Pulmonary artery endothelial cell (primary cell): ENCODE measurements at places on chromosomes 7 and 10.

DNA sequence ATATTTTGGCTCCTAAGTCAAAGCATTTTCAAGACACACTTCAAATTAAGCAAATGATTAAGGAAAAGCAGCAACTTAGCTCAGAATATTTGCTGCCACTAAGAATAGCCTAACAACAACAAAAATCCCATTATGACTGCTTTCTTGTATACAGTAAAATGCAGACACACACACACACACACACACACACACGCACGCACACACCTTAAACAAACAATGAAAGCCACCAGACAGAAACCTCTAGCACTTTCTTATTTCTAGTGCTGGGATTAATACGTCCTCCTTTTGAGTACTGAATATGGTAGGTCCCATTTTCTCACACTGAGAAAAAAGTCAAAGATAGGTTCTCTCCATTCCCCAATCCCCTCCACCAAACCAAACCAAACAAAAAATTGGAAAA lies 23.4 kb upstream of the FEZF1 start:
- DNase-seq = no peak

DNA sequence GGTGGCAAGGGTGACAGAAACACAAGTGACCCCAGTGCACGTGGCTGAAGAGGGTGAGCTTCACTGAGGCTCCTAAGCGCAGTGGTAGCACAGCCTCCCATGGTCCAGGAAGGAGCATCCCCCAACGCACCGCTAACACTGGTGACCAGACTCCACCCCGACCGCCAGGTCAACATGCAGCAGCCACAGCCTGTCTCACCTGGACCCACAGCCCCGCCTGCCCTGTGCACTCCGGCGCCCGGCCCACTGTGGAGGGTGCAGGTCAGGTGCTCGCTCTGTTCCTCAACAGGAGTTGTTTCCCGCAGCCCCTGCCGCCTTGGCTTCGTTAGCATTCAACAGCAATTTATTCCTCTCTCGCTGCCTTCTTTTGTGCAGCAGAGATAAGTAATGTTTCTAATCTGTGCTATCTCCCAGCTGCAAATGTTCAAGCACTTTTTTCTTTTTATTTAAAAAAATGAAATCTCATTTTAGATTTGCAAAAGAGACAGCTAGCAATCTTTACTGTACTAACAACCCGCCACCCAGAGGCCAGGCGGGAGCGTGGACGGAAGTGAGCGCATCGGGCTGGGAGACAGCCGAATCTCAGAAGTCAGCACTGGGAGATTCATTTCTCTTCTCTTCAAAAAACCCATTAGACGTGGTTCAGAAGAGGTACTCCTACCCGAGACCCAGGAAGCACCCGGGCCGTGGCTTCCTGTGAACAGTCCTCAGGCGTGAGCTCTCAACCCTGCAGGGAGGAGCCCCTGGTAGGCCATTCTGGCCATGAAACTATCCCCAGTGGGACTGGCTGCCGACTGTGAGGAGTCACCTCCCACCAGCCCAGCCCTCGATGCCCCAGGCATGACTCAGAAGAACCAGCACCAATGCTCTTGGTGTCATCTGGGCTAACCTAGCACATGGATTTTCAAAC lies 133.4 kb downstream of the MAD1L1 start:
- no peak for DNase-seq

- DNase-seq = peak; percentile 78
Observed at GRCh38 chr10:100006243-100006886, 3.4 kb downstream of the DNMBP start.

GRCh38 chr7:74070619-74070921 lies 13.0 kb upstream of the LIMK1 start:
- no peak for DNase-seq

DNA sequence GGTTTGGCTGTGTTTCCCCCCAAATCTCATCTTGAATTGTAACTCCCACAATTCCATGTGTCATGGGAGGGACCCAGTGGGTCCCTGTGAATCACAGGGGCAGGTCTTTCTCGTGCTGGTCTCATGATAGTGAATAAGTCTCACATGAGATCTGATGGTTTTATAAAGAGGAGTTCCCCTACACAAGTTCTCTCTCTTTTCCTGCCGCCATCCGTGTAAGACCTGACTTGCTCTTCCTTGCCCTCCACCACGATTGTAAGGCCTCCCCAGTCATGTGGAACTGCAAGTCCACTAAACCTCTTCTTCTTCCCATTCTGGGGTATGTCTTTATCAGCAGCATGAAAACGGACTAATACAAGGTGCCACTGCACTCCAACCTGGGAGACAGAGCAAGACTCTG lies 329.2 kb downstream of the TNS3 start:
- no peak for DNase-seq

DNA sequence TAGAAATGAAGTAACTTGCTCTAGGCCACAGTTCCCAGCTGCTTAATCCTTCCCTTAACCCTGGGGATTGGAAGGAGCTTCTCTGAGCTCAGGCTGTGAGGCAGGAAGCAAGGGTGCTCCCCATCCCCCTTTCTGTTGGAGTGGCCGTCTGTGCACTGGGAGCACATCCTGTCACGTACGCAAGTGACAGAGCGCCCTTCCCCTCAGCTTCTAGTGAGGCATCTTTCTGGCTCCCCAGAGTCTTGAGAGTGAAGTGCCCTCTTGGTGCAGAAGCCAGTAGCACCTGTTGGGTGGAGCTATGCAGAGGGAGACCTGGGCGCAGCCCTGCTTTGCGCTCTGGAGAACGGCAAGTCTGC lies 47.8 kb downstream of the SHH start:
- DNase-seq = no peak

GRCh38 chr7:35359423-35359822 lies 105.5 kb upstream of the TBX20 start:
- DNase-seq = no peak

GRCh38 chr10:61406242-61406641 lies 46.9 kb downstream of the TMEM26 start:
- DNase-seq = no peak

GRCh38 chr10:73310475-73310874 lies 48.2 kb downstream of the CFAP70 start:
- no peak for DNase-seq

GRCh38 chr10:31758495-31758894 lies 170.1 kb downstream of the ARHGAP12 start:
- no peak for DNase-seq

DNA sequence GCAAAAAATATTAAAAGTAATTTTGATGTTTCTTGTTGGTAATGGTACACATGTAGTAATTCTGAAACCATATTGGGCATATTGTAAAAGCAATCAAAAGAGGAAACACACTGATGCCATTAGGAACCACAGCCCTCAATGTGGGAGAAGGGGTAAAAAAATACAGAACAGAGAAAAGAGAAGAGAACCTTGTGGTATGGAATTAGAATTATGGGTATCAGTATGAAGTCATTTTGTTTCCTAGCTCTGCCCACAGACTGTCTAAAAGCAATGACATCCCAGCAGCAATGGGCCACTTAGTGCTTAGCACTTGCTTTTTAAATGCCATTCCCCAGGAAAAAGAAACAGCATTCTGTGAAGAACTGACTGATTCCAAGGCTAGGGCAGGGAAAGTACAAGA lies 61.5 kb downstream of the CPVL start:
- DNase-seq = no peak

- no peak for DNase-seq
Observed at GRCh38 chr7:155799514-155799913, 12.7 kb downstream of the SHH start.

- no peak for DNase-seq
Observed at GRCh38 chr10:22727112-22727511, 12.7 kb upstream of the PIP4K2A start.

GRCh38 chr10:115969591-115969990 lies 303.4 kb downstream of the GFRA1 start:
- DNase-seq = no peak

DNA sequence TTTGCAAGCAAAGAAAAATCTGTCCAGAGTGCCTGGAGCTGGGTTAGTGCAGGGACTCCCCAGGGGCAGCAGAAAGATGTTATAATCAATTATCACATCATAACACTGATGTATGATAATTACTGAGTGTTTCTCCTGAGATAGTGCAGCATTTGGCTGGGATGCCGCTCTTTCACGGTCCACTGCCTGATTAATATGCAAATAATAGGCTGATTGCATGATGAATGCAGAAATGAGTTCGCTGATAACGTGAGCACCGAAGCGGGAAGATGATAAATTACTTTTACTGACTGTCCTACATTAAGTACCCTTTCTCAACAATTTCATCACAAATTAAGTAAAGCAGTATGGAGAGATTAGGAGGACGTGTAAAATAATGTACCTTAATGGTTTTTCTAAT lies 71.4 kb upstream of the SH2B2 start:
- DNase-seq = no peak

DNA sequence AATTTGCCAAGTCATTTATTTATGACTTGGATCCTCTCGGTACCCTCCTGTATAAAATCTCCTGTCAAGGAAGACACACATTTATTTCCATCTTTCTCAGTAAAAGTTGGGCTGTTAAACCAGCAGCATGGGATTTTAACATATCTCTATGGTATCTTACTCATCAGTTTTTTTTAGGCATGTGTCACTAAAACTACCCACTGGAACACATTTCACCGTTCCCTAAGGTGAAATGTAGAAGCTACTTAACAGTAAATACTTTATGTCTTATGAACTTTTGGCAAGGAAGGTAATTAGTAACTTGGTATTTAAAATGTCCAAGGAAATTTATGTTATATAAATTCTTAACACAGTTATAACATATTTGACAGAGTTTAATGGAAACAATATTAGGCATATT lies 152.5 kb upstream of the HDAC9 start:
- no peak for DNase-seq

DNA sequence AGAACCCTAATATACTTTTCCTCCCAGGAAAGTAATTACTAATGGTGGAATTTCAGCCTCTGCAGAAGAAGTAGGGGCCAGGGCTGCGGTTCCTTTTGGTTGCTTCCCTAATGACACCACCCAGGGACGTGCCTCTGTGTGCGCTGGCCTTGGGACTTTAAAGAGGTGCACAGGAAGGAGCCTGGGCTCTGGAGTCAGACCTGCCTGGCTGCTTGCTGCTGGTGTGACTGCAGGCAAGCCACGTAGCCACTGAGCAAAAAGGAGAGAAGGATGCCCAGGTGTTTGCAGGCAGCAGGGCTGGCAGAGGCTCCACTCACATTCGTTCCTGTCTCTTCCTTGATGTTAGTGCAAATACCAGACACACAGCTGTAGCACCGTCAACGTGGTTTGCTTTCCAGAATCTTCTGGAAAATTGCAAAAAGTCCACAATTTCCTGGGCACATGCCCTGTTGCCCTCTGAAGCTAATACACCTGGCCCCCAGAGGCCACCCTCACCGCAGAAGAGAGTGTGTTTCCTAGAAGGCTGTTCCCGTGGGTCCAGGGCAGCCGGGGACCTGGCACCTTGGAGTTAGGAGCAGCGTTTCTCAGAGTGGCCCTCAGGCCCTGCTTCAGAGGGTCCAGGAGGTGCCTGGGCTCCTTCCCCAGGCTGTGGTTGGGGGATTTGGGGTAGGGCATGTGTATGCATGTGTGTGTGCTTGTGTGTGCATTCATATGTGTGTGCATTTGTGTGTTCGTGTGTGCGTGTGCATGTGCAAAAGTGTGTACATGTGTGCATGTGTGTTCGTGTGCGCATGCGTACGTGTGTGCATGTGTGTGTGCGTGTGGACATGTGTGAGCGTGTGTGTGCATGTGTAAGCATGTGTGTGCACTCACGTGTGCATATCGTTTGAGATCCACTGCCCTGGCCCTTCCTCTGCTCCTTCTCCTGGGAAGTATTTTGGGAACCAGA lies 12.8 kb upstream of the PRKAG2 start:
- DNase-seq = no peak

GRCh38 chr7:81013083-81013817 lies 94.4 kb upstream of the SEMA3C start:
- DNase-seq = no peak

- DNase-seq = no peak
Observed at GRCh38 chr10:103641326-103641725, 147.8 kb downstream of the NEURL1 start.

GRCh38 chr7:157863906-157864810 lies 527.4 kb downstream of the DNAJB6 start:
- no peak for DNase-seq

- DNase-seq = no peak
Observed at GRCh38 chr7:120919466-120919865, 31.1 kb upstream of the ING3 start.

GRCh38 chr10:118720685-118721538 lies 33.9 kb downstream of the CACUL1 start:
- DNase-seq = no peak

- no peak for DNase-seq
Observed at GRCh38 chr10:126935263-126935946, 30.2 kb downstream of the DOCK1 start.

DNA sequence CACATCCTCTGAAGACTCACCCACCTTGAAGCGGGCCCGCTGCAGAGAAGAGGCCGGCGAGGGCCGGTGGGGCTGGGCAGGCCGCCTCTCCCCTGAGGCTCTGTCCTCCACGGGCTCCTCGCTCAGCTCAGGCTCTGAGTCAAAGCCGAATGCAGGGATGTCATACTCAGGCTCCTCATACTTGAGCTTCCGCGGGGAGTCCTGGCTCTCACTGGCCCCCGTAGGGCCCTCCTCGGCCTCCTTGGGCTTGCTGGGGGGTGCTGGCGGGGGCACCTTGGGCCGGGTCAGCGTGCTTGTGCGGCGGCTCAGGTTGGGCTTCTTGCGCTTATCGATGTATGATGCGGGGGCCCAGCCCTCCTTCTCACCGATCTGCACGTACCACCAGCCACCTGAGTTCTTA lies 109.9 kb downstream of the NEURL1 start:
- DNase-seq = no peak

DNA sequence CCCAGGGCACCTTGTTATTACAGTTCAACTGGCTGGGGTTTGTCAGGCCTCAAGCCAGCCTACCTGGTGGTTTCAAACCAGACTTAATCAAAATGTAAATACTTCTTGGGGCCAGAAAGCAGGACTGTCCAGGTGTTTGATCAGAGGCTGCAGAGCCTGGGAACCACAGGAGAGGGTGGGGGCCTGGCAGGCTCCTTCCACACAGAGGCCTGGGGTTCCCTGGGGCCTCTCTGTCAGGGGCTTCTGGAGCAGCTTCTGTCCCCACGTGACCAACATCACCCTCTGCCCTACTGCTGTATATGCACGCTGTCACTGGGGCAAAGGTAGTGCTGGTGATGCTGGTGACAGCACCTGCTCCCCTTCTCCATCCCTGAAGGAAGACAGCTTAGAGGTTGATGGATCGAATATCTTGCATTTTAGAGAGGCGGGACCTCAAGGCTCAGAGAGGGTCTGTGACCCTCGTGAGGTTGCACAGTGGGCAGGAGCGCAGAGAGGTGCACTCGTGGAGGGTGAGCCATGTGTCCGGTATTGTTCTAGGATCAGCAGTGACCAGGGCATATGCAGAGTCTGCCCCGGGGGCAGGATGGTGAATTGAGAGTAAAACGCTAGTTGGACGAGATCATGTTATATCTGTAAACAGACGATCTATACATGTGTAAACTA lies 95.4 kb downstream of the GRK5 start:
- no peak for DNase-seq
